ENCODE measurements at places on chromosomes 4 and X. TPM values are rescaled to one million over a fixed set of nuclear protein-coding genes. Genes with fewer than 3 reads are reported as not detected.

- peak; percentile 65 for DNase-seq
These were observed 421.9 kb upstream of the DIPK2B start for GRCh38 chrX:45622538-45622937.

TRIM75 gene
- total RNA-seq, result not detected

TMSB15A gene
- 32.8 TPM for total RNA-seq

GRCh38 chr4:156820931-156821330 is 150.7 kb downstream of the PDGFC start:
- DNase-seq, result peak; percentile 18

DNA sequence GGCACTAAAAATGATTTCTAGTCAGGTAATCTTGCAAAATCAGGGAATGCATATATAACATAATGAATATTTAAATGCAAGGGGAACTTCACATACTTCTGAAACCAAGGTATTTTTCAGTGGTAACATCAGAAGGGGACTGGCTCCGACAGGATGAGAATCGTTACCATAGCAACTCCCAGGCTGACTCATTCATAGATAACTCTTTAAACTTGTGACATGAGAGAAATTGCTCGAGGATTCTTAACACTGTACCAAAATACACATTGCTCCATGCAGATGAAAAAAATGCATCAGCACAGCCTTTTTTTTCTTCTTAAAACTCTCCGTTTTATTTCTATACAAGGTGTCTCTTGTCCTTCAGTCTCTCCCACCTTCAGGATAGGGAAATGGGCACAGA is 114.3 kb downstream of the GABRB1 start:
- peak; percentile 92 for DNase-seq

COL4A6 gene
- total RNA-seq, result 0.28 TPM

- no peak for DNase-seq
These were observed 245.5 kb downstream of the GPAT3 start for GRCh38 chr4:83781434-83781833.

GLRA3 gene
- total RNA-seq, result not detected

DNA sequence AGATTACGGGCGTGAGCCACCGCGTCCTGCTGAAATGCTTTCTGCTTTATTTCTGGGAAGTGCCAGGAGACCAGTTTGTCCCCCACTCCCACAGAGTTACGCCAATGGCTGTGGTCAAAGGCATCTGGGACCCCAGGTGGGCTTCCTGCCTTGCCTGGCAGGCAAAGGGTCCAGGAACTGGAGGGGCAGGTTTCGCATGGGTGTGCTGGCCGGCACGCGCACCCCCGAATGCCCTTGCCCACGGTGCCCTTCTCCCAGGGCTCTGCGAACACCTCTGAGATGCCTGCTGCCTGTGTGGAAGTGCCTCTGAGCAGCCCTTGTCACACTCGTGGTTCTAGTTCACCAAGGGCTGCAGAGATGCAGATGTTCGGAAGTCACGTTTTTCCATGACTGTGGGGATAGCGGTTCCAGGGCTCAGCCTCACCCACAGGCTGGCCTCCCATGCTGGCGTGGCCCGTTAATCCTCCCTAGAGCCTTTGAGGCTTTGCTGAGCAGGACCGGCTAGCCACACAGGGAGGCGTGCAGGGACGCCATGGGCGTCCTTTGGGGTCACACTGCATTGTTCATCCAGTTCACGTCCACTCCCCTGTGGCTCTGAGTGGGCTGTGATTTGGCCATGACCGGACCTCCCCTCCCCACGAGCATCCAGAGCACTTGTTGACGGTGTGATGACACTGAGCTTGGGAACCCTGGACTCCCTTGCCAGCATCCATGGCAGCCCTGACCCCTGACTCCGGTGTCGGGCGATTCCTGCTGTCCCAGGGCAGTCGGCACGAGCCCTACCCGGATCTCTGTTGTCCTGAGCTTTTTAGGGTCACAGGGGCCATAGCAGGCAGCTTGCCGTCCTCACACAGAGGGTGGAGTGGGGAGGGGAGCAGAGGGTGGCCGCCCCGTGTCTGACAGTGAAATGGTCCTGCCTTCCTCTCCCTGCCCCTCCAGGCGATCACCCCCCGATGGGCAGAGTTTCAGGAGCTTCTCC is 12.7 kb upstream of the ADD1 start:
- no peak for DNase-seq

- peak; percentile 80 for DNase-seq
These were observed at the start of gene MID1 for GRCh38 chrX:10620121-10620699. MID1 (minus strand) TSS chrX:10620585; CDS start chrX:10567547, 53,038 bp downstream.

GRCh38 chr4:76562836-76563453 is 127.9 kb downstream of the SHROOM3 start:
- DNase-seq, result no peak

GRCh38 chr4:118974758-118975157 is 86.1 kb downstream of the SYNPO2 start:
- peak; percentile 63 for DNase-seq

GRCh38 chr4:27068151-27068867 is 207.7 kb downstream of the STIM2 start:
- DNase-seq, result no peak

DNA sequence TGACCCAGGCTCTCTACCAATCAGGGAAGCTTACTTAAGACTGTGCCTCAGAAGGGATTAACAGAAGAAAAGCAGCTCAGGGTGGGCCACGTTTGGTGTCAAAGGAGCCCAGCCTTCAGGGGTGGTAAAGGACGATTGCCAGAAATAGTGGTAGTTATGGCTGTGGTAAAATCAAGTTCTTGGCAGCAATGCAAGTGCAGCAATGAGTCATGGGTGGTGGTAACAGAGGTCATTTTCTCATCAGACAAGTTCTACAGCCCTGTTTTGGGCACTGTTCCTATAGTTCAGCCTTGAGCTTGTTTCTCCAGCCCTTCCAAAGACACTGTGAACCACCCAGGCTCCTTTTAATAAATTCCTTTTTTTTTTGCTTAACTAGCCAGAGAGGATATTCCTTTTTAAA is 120.3 kb downstream of the EFHC2 start:
- peak; percentile 38 for DNase-seq

- DNase-seq, result no peak
These were observed 12.4 kb downstream of the LYAR start for GRCh38 chr4:4277531-4277930.

GRCh38 chr4:73127839-73128453 is 58.4 kb upstream of the COX18 start:
- DNase-seq, result peak; percentile 5

DNA sequence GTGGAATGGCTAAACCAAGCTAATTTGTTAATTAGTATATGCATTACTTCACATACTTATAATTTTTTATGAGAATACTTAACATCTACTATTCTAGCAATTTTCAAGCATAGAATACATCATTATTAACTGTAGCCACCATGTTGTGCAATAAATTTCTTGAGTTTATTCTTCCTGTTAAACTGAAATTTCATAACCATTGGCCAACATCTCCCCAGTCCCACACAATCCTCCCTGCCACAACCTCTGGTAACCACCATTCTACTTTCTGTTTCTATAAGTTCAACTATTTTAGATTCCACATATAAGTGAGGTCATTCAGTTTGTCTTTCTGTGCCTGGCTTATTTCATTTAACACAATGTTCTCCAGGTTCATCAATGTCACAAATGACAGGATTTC is 208.5 kb downstream of the PPP4R3C start:
- no peak for DNase-seq

- DNase-seq, result peak; percentile 6
These were observed 112.8 kb upstream of the MAP3K15 start for GRCh38 chrX:19628011-19628575.

GRCh38 chrX:10310511-10310910 is 153.7 kb downstream of the CLCN4 start:
- DNase-seq, result no peak

- peak; percentile 62 for DNase-seq
These were observed 151.0 kb downstream of the NHS start for GRCh38 chrX:17525762-17526555.

MAGEA2 gene
- total RNA-seq, result not detected

GRIA3 gene
- total RNA-seq, result not detected

GRCh38 chr4:80134936-80135701 is 62.1 kb upstream of the ANTXR2 start:
- peak; percentile 42 for DNase-seq

CT55 gene
- not detected for total RNA-seq

DNA sequence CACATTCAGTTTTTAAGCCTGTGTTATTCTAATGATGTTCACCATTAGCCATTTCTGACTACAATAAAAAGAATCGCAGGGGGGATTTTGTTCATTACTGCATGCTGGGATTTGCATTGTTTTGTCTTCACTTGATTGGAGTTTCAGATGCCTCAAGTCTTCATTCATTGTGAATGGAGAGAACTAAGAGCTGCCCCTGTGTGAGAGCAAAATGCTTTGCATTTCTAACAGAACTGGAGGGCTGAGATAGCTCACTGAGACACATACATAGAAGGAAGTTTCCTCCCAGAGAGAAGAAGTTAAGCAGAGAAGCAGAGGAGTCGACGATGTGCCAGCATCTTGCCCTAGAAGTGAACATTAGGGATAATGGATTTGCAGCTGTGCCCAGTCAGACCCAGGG is 113.5 kb upstream of the GATB start:
- no peak for DNase-seq

DNA sequence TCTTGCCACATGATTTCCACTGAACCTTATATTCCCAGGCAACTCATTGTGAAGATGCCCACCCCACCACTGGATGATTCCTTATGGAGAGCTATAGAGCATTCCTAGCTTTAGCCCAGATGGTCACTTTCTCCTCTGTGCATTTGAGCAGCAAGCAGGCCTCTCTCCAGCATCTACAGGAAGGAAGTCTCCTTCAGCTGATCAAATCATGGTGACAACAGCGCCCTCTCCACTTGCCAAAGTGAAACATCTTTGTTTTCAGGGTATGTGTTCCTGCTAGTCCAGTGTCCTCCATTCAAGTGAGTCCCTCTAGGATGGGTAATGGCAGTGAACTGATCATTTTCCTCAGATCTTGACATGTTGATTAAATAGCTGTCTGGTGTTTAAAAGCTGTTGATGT is 10.9 kb upstream of the SYTL5 start:
- DNase-seq, result no peak

- DNase-seq, result no peak
These were observed 30.4 kb downstream of the TXK start for GRCh38 chr4:48103483-48104139.

YTHDC1 gene
- total RNA-seq, result 31.9 TPM

CFAP47 gene
- total RNA-seq, result not detected

DNA sequence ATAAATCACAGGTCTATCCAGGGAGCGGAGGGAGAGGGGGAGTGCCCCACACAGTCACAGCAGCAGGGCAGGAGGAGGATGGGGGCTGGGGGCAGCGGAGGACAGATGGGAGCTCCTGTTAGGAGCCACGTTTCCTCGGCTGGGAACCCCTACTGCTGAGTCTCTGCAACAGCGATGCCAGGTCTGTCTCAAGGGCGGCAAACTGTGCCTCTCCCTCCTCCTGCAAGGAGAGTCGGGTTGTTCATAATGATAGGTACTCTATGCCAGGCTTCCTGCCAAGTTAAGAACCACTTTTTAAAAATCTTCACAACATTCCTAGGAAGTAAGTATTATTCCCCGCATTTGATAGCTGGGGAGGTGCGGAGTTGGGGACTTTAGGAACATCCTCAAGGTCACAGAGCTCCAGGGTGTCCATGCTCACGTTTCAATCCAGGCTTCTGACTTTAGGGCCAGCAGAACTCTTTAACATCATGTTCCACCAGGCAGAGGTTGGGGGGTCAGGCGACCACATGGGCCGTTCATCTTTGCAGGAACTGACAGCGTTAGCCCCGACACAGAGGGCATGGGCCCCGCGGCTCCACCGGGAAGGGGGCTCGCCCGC is 98.3 kb upstream of the MAML3 start:
- no peak for DNase-seq
